ENCODE measurements at places on chromosomes 1 and 21.

DNA sequence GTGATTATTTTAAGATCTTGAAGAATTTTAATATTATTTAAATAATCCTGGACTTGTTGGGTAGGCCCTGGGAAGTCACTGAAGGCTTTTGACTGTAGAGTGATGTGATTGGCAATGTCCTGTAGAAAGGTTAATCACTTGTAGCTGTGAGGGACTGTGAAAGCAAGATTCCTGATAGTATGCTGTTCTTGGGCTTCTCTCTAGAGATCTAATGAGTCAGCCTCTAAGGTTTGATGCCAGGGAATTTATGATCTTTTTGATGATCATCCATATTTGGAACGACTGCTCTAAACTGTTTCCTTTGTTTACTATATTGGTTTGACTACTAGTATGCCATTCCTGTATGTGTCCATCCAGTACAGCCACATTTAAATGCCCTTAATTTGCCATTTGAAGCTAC, 56.5 kb downstream of the CAMSAP2 start:
- DNase-seq = no peak

GRCh38 chr1:96253246-96254035, 468.1 kb upstream of the PTBP2 start:
- no peak for DNase-seq

DNA sequence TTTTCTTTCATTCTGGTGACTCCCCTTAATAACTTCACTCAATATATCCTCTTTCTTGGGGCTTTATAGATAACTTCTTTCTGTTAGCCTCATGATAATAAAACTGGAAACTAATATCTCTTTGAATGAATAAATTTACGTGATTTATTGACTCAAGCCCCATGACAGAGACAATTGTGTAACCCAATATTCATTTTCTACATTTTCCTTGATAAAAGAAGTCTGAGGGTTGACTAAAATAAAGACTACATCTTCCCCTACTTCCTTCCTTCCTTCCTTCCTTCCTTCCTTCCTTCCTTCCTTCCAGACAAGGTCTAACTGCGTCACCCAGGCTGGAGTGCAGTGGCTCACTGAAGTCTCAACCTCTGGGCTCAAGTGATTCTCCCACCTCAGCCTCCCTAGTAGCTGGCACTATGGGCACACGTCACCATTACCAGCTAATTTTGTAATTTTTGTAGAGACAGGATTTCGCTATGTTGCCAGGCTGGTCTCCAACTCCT, 85.1 kb downstream of the CYYR1 start:
- no peak for DNase-seq

DNA sequence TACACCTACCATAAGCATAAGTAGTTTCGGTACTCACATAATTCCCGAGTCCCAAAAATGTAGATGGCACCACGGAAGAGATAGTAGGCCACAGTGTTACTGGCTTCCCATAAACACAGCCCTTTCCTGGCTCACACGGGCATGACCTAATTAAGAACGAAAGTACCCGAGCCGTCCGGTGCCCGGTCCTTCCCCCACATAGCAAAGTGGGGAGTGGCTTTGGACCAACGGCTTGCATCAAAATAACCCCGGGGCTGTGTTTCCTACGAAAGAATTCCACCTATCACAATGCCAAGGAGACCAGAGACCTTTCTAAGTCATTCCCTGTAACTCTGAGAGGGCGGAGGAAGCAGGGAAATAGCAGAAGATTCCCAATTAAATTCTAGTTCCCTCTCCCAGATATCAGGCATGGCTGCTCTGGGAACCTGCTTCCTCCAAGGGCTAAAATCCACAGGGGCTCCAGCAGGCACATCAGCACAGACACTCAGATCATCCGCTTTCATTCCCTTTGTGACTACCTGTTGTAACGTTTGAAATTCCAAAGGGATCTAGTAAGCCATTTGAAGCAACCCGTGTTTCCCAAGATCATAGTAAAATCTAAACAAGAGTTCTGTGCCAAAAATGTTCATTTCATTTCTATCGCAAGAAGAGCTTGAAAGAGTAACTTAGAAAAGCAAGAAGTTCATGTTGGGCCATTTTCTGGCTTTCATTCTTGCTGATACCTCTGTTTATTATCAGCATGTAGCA, at the start of gene TMPRSS3:
Gene TMPRSS3, minus strand, starts transcription at position 148 of the 747 bp plus-strand sequence. CDS start 635 bp downstream, outside the sequence.
- DNase-seq = peak; percentile 27
